Effector CD4-positive, alpha-beta T cell (primary cell): ENCODE measurements at places on chromosomes 2 and 18.

DNA sequence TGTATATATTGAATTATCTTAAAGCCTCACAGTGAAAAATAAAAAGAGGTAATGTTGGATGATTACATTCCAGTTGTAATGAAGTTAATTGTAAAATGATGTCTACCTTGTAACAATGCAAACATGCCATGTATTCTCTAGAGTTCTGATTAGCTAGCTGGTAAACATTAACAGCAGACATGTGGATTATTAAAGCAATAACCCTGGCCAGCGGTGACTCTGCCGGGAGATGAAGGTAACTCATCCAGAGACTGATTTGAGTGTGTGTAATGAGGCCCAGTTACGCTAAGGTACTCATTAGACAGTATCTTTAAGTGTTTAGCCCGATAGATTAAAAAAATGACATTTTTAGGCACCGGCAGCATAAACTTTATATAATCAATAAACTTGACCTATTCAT lies 79.6 kb upstream of the REV1 start:
- DNase-seq = no peak

DNA sequence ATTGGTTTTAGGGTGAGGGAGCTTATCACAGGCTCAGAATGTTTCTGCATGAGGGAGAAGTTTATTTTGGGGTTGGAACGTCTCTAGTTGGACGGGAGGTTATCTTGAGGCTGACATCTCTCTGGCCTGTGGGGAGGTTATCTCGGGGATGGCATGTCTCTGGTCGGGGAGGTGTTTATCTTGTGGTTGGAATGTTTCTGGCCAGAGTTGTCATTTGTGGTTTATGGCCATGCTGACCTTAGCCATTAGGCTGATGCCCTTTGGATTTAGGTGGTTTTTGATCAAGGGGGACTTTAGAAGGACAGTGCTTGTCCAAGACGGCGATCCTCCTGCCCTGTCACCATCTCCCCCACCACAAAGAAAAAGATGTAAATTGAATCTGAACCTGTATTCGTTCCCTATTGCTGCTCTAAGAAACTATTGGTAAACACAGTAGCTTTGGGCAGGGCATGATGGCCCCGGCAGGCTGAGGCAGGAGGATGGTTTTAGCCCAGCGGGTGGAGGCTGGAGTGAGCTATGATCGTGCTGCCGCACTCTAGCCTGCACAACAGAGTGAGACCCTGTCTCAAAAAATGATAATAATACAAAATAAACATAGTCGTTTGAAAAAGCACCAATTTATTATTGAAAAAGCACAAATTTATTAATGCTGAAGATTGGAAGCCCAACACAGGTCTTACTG lies 17.8 kb upstream of the MPPE1 start:
- DNase-seq = no peak

GRCh38 chr2:11866358-11867335 lies 120.2 kb downstream of the LPIN1 start:
- DNase-seq = no peak

DNA sequence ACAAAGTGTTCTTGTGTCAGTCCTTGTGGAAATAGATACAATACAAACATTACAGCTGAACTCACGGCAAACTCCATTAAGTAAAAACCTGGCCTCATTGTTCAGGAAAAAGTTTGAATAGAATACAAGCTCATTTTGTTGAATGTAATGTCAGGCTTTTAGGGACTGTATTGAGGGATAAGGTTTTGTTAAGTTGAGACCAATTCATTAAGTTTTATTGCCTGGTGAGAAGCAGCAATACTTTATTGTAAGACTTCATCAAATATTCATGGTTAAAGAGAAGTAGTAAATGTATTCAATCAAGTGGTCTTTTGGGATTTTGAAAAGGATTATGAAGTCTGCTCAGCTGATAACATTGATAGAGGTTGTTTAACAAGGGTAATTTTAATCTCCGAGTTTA lies 35.4 kb upstream of the METAP1D start:
- DNase-seq = no peak

GRCh38 chr18:8805552-8805951 lies 100.2 kb downstream of the MTCL1 start:
- DNase-seq = no peak

- DNase-seq = no peak
Measured at GRCh38 chr18:46338205-46338604, 234.0 kb downstream of the HAUS1 start.

DNA sequence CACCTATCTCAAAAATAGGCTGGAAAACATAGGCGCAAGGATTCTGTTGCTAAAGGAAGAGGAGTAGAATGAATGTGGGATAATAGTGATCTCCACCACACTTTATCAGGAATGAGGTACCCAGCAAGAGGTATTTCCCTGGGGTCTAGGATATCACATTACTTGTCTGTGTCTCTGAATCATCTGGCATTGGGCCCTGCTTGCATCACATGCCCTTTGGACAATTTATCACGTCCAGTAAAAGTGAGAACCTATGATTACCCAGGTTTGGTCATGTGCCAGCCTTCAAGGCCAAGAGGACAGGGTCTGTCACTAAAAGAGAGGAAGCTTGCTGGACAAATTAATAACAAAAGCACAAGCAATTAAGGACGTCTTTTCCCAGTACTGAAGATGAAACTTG lies 11.4 kb upstream of the TRAPPC8 start:
- DNase-seq = no peak

GRCh38 chr18:37669991-37670534 lies 104.5 kb upstream of the CELF4 start:
- DNase-seq = no peak

DNA sequence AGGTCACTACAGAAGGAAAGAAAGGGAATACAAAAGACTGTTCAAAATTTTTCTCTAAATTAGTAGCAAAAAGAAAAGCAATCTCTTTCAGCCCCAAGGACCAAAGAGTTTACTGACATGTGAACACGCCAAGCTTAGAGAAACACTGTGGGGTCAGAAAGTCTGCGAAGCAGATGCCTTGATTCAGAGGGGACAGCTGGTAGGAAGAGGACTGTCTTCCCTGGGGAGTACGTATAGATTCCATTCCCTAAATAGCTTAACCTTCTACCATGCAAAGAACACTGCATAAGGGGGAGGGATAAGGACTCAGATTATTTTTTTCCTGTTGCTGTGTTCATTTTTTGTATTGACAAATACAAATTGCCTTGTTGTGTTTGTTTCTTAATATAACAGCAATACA lies 96.1 kb downstream of the IRS1 start:
- no peak for DNase-seq

GRCh38 chr2:239399433-239399920 lies 1.3 kb downstream of the HDAC4 start:
- peak; percentile 20 for DNase-seq

- DNase-seq = no peak
Measured at GRCh38 chr2:181372646-181373040, 84.5 kb upstream of the ITGA4 start.

DNA sequence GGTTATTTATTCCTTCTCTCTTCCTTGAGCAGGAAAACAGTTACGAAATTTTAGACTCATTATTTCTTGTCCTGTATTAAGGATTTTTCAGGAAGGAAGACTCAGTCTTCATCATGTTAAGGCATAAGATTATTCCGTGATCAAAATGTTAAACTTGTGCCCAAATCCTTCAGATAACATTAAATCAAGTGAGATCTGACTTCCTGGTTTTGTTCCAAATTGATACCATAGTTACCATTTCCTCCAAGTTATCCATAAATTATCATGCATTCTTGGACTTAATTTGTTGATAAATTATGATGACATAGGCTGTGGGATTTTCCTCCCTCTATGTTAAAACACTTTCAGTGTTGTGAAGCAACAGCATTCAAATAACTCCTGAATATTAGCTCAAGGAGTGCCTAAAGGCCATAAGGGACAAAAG lies 31.9 kb downstream of the EFEMP1 start:
- DNase-seq = no peak

DNA sequence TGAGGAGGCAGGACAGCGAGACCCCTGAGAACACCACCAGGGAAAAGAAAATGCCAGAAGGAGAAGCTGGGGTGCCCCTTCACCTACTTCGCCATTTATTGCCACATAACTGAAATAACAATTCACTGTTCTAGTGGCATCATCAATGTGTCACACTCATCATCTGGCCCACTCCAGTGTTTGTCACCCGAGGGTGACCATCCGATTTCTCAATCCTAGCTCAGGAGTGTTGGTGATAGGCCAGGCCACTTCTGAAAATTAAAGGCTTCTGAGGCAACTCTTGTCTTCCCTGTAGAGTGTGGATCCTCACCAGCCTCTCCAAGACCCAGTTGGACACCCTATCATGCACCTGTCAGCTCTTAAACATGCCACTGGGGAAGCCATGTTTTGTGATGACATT lies 62.9 kb upstream of the BZW1 start:
- DNase-seq = no peak

DNA sequence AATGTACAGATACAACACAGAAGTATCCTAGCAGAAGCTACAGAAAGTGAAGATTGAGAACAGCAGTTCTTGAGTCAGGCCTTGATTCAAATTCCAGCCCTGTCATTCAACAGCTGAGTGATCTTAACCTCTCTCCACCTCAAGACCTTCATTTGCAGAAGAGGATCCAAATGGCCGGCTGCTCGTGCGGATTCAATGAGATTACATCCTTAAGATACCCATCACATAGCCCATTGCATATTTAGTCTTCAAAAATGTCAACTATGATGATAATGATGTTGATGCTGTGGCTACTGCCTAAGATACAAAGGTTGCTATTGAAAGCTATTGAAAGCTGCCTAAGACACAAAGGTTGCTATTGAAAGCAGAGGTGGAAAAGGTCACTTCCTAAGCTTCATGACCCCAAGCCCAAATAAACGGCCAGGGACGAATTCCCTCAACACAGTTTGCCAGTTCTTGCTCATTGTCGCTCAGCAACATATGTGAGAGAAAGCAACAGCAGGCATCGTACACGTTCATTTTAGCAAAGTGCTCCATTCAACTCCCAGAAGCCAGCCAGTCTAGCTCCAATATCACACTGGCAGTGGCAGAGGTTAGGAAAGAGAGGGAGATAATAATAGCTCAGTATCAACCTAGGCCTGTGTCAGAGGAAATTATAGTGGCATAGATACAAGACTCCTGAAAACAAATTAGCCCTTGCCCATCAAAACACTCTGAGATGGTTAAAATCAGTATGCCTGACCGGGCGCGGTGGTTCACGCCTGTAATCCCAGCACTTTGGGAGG lies 36.1 kb downstream of the MRPL35 start:
- DNase-seq = no peak

GRCh38 chr18:51890762-51891161 lies 449.2 kb upstream of the DCC start:
- no peak for DNase-seq
